ENCODE measurements at places on chromosomes 1 and 21. TPM values are rescaled to one million over a fixed set of nuclear protein-coding genes. Genes with fewer than 3 reads are reported as not detected.

The PAPPA2 gene
- 0.48 TPM for total RNA-seq

The TRIM67 gene
- 0.22 TPM for total RNA-seq

The OLIG1 gene
- not detected for total RNA-seq

The LCE2D gene
- not detected for total RNA-seq

The HORMAD1 gene
- total RNA-seq, result 0.29 TPM

The CELA2B gene
- total RNA-seq, result not detected

The LHX4 gene
- total RNA-seq, result 0.06 TPM

The NBPF10 gene
- 3.4 TPM for total RNA-seq

The LRRC8B gene
- 9.6 TPM for total RNA-seq

The C1orf87 gene
- not detected for total RNA-seq

The CDC7 gene
- total RNA-seq, result 2.4 TPM

The PSMA5 gene
- 63.9 TPM for total RNA-seq

The XKR8 gene
- 7.0 TPM for total RNA-seq

The SAMD13 gene
- 0.61 TPM for total RNA-seq

The DDAH1 gene
- total RNA-seq, result 15.4 TPM

The LHX8 gene
- not detected for total RNA-seq

The PODN gene
- 86.3 TPM for total RNA-seq

All from mesenteric fat pad (tissue), 1 donor.